ENCODE measurements at places on chromosomes 6 and 20. TPM values are rescaled to one million over a fixed set of nuclear protein-coding genes. Genes with fewer than 3 reads are reported as not detected.
A peak's percentile ranks its signal among the peaks of the same experiment; 100 is the strongest.

- peak; percentile 94 for DNase-seq
Measured at GRCh38 chr6:42782689-42783176, 881 bp downstream of the BICRAL start.

DNA sequence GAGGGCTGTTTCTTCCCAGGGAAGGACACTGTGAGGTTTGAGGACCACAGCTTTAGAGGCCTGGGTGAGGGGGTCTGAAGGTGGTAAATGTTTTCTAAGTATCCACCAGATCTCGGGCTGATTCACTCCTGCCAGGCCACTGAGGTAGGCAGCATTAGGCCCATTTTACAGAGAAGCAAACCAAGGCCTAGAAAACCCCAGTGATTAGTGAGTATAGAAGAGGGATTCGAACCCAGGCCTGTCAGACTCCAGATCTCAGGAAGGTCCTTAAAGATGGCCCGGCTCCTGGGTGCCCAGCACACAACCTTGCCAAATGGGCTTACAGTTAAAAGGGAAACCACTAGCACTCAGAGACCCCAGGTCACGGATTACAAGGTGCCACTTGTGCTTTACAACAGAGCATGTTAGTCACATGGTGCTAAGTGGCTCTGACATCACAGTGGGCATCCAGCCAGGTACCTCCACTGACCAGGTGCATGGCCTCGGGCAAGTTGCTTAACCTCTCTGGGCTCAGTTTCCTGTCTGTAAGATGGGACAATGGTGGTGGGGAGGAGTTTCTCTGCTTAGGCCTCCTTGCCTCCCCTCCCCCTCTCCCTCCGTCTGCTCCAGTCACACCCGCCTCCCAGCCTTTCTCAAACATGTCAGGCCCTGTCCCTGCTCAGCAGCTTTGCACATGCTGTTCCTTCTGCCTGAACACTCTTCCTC lies 18.8 kb upstream of the SIRPA start:
- no peak for DNase-seq

GRCh38 chr20:55053389-55053788 lies 578.0 kb downstream of the DOK5 start:
- no peak for DNase-seq

- no peak for DNase-seq
Measured at GRCh38 chr6:53426667-53427270, 78.0 kb upstream of the ELOVL5 start.

DNA sequence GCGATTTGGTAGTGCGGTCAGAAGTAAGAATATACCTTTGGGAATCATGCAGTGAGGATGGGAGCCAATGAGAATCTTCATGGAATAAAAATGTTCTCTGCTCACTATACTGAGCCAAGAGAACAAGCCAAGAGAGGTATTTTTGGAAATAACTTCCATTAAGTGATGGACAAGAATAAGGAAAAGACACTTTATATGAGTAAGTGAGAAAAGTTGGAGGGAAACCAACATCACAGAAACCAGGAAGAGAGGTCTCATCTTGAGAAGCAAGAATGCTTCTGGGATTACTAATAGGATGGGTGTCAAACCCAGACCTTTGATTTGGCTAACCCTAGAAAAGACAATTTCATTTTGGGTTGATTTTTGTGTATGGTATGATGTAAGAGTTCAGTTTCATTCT lies 181.2 kb upstream of the JAG1 start:
- peak; percentile 66 for DNase-seq

- DNase-seq = no peak
Measured at GRCh38 chr20:9889270-9889981, 50.5 kb upstream of the PAK5 start.

DNA sequence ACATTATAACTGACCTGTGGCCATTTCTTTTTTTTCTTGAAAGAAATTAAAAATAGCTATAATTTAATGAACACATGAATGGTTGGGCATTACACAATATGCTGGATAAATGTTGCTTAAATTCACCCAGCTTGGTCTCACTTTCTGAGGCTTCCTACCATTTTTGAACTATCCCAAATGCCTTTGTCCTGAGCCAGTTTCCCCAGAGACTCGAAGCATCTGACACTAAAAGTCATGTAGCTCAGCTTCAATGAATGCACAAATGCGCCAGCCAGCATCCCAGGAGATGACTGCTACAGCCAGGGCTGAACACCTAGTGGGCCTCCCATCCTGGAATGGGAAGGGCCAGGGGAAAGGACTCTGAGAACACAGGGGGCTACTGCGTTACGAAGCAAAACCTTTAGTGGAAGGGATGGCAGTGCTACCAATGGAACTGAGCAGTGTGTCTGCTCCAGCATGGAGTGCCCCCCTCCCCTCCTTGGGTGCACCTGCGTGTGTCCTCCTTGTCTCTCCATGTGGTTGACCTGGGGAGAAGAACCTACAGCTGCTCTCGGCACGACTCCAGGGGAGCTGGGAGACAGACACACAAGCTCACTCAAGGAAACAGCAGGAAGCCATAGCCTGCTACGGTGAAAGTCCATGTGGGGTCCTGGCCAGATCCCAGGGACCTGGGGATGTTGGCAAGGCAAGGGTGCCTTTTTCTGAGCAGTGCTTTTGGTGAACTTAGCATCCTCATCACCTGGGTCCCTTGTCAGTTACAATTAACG lies 60.9 kb downstream of the IRF4 start:
- DNase-seq = no peak

BCAS1 gene
- not detected for polyA plus RNA-seq

SLC32A1 gene
- not detected for polyA plus RNA-seq

COL21A1 gene
- 0.52 TPM for polyA plus RNA-seq

MYO6 gene
- polyA plus RNA-seq = 16.9 TPM
